ENCODE measurements at places on chromosomes 12 and 14.

DNA sequence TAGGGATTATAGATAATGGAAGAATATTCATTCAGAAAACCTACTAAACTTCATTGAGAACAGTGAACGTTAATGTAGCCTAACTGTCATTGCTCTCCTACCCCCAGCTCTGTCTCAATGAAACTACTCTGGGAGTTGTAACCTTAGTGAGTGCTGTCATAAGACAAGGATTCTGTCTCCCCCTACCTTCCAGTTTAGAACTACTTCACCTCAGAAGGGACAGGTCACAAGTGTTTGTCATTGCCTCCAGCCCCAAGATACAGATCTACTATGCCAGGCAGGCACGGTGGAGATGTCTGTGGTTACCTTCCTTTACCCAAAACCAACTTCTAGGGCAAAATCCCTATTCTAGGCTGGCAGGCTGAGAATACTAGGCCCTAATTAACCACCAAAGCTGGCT, 833.1 kb upstream of the SEL1L start:
- peak; percentile 3 for DNase-seq

- no peak for DNase-seq
These were observed 58.0 kb upstream of the CCDC175 start for GRCh38 chr14:59634617-59635016.

DNA sequence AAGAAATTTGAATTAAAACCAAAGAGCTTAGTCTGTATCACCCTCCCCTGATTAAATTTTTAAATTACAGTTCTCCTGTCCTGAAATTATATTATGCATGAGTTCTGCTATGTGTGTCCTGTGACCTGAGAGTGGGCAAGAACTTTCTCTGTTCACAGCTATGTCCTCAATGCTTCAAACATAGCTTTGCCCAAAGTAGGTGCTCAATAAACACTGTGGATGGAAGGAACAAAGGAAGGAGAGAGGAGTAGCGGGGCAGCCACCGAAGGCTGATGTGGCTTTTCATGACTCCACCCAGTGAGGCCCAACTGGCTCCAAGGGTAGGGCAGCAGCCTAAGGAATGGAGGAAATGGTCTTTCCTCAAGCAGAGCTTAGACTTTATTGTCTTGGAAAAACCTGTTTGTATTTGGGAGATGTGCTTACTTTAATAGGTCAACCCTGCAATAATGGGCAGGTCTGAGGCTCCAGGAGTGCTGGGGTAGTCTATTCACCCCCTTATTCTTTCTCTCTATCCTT, 7.6 kb upstream of the MARK3 start:
- no peak for DNase-seq

DNA sequence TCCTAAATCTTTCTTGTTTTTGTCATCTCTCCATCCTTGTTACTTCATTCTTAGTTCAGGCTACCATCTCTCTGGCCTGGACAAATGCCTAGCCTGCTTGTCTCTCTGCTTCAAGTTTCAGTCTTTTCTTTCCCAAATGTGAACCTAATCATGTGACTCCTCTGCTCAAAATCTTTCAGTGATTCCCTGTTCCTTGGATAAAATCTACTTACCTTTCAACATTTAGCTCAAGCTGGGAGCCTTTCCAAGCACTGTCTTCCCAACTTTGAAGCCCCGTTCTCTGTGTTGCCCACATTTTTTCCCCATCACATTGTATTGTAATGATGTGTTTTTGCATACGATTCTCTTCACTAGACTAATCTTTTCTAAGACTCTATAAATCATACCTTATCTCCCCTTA, 24.7 kb downstream of the SLC7A8 start:
- DNase-seq: no peak

GRCh38 chr12:92110083-92110640, 35.5 kb downstream of the BTG1 start:
- DNase-seq: no peak

DNA sequence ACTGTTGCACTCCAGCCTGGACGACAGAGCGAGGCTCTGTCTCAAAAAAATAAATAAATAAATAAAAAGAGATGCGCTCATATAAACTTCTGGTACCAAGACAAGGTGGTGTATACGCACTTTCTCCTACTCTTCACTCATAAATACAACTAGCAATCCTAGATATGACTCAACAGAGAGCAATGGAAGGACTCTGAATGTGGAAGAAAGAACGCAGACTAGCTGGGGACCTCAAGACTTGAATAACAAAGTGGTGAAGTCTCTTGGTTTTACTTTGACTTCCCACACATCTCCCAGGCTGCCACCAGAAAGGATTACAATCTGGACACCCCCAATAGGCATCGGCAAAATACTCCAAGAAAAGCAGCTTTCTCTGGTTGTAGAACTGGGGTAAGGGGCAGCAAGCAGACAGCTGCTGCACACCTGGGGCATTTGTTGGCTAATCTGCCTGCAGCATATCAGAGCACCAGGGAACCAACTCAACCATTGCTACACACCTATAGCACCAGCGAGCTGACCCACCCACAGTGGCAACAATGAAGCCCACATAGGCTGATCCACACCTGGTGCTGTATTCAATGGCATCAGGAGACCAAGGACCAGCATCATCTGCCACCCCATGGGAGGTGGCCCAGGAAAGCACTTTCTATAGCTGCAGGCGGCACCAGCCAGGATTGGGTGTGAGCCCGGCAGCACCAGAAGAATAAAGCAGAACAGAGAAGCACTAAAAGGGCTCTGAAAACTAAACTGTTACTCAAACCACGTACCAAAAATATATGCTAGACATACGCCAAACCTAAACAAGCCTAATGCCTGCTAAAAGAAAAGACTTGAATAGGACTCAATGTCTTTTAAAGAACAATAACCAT, 1231.7 kb upstream of the TMEM132C start:
- DNase-seq: no peak

GRCh38 chr12:5996459-5996858, 51.4 kb upstream of the ANO2 start:
- no peak for DNase-seq

- no peak for DNase-seq
These were observed 84.6 kb downstream of the ESR2 start for GRCh38 chr14:64209444-64210131.

GRCh38 chr12:104551313-104551931, 94.7 kb downstream of the CHST11 start:
- no peak for DNase-seq

- DNase-seq: no peak
These were observed 421.1 kb downstream of the VRK1 start for GRCh38 chr14:97218274-97218673.

- DNase-seq: peak; percentile 60
These were observed 1.8 kb upstream of the ZNF839 start for GRCh38 chr14:102317564-102318248.

- DNase-seq: no peak
These were observed 16.5 kb upstream of the NRDE2 start for GRCh38 chr14:90348270-90348669.

DNA sequence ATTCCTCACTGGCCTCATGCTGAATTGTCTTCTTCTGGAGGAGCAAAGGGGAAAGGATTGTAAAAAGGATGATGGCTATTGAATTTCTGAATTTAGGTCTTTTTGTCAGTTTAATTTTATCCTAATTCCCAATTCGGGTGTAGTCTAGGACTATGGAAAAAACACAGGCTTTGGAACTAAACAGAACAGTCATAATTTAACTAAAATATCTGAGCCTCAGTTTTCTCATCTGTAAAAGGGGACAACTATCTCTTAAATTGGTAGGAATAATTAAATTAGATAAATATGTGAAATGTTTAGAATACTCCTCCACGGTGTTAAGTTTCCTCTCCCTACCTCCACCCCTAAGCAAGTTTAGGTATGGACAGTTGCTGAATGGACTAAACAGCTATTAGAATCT, 3.2 kb upstream of the SP1 start:
- DNase-seq: no peak

- DNase-seq: no peak
These were observed 295.2 kb downstream of the NUAK1 start for GRCh38 chr12:105843561-105843960.

DNA sequence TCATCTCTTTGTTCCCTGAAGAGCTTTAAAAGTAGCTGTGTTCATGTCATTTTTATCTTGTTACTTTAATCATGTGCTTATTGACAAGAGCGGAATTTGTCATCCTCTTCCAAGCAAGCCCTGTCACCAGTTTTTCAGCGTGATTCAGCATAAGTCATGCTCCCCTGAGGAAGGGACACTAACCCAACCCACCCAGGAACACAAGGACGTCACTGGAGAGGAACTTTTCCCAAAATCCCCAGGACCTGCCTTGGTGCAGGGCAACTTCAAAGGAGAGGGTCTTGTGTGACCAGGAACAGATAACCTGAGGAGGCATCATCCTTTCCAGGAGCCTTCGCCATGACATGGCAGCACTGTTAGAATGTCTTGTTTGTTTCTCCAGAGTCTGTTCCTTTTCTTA, 107.1 kb upstream of the DIO3 start:
- no peak for DNase-seq

DNA sequence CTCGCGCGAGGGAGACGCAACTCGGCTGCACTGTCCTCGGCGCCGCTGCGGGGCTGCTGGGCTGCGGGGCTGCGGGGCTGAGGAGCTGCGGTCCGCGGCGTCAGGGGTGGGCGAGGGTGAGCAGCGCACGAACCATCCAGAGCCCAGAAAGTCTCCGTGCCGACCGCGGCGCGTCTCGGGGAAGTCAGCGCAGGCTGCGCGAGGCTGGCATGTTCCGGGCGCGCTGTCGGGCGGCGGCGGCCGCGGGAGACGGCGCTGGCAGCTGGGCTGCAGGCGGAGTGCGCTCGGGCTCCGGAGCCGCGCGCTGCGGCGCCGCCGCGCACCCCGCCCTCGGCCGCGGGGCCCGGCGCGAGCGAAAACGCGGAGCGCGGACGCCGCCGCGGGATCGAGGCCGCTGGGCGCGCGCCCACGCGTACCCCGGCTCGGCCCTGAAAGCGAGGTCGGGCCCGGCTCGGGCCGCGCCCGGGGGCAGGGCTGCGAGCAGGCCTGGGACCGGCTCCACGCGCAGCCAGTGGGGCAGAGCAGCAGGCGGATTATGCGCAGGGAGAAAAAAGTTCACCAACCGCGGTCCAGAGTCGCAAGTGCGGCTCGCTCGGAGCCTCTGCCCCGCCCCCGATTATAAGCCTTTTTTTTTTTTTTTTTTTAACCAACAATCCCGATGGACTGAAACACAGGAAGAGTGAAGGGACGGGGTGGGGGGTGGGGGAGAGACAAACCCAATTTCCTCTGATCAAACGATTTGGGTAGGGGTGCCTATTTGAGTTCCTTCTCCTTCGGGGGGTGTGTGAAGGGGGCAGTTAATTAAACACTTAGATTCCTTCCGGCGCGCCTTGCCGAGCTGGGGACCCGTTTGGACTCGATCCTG, at the start of gene PRICKLE1:
PRICKLE1 (minus strand) TSS at position 282 of the 865 bp plus-strand sequence. CDS start 117,230 bp downstream, outside the sequence.
- DNase-seq: no peak

DNA sequence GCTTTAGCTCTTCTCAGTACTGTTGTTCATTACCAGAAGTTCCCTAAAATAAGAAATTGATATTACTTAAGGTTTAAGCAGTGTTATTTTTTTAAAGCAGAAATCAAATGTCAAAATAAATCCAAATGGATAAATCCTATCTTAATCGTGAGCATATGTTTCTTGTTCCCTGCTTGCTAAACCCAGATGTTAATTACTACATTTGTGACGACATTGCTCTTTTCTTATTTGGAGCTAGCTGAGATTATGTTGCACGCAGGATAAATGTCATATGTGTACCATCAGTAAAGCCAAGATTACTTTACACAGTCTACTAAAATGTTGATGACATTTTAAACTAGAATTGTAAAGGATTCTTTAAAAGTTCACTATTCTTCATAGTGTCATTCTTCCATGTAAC, 157.5 kb downstream of the PLCZ1 start:
- no peak for DNase-seq

DNA sequence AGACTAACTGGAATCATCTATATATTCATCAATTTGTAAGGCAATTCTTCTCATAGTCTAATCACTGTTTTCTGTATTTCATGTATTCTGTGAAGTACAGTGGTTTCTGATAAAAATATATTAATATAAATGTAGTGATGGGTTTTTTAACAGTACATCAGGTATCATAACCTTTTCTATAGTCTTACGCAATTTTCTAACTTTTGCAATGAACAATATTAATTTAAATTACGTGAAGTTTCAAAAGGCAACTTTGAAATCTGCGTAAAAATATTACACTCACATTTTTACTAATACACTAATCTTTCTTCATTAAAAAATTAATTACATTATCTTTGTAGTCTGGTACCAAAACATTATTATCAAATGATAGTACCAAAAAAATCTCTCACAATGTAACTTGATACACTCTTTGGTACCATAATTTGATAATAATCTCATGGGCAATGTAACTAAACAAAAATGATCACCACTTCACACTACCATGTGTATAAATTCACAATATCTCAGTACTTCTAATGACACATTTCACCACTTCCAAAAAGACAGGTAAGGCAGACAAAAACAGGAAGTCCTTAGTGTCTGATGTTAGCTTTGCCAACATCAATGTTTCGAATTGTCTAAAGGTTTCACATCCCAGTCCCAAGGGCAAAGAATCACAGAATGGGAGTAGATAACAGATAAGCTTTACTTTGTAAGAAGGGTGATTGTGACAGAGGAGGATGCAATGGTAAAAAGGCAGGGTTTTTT, 8.7 kb downstream of the DNAI7 start:
- no peak for DNase-seq

- DNase-seq: no peak
These were observed 17.0 kb upstream of the TSPAN8 start for GRCh38 chr12:71174825-71175224.

DNA sequence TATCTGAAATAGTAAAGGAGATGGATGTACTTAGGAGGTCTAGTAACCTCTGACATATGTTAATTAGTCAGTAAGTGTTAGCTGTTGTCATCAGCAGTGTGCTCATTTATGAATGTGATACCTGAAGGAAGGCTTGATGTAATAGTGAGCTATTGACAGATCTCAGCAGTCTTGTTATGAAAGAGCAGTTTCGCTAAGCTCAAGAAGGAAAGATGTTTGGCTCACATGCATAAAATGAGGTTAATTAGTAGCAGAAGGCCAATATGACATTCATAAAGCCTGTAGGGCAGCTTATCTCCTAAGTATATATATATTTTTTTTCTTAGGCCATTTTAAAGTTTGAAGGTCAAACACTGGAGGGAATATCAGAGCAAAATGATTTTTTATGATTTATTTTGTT, 2.8 kb downstream of the FAM234B start:
- no peak for DNase-seq

GRCh38 chr14:96039633-96040311, 610 bp downstream of the C14orf132 start:
- DNase-seq: no peak

DNA sequence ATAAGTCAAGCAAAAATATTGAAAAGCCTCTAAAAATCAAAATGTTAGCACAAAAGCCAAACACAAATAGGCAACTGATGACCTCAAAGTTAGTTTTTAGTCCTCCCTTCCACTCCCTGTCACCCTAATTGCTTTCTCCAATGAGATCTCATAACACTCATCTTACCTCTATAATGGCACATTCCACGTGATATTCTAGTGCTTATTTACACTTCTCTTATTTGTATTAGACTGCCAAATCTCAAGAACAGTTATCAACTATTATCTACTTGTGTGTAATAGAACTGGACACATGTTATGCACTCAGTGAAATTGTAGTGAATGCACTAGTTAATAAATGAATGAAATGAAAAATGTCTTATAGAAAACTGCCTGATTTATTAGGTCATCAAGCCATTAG, 55.5 kb upstream of the AVPR1A start:
- peak; percentile 10 for DNase-seq
